ENCODE measurements at places on chromosomes 3 and 15.

- DNase-seq: peak; percentile 97
Observed at GRCh38 chr15:23690450-23690852, 3.3 kb upstream of the NDN start.

GRCh38 chr3:163011596-163011995 is 1515.0 kb downstream of the OTOL1 start:
- DNase-seq: no peak

GRCh38 chr3:153137626-153138025 is 24.4 kb upstream of the RAP2B start:
- no peak for DNase-seq

GRCh38 chr3:100084100-100084806 is 30.0 kb downstream of the FILIP1L start:
- DNase-seq: no peak

DNA sequence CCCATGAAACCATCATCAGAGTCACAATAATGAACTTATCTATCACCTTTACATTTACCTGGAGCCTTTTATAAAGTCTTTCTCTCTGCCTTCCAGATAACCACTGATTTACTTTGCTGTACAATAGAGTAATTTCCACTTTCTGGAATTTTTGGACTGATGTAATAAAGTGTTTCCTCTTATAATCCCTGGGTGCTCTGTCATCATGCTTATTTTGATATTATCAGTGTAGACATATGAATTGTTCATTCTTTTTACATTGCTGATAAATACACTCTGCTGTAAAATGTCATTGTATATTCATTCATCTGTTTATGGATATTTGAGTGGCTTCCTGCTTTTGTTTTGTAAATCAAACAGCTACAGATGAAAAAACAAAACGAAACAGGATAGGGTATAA is 27.0 kb upstream of the IREB2 start:
- no peak for DNase-seq

DNA sequence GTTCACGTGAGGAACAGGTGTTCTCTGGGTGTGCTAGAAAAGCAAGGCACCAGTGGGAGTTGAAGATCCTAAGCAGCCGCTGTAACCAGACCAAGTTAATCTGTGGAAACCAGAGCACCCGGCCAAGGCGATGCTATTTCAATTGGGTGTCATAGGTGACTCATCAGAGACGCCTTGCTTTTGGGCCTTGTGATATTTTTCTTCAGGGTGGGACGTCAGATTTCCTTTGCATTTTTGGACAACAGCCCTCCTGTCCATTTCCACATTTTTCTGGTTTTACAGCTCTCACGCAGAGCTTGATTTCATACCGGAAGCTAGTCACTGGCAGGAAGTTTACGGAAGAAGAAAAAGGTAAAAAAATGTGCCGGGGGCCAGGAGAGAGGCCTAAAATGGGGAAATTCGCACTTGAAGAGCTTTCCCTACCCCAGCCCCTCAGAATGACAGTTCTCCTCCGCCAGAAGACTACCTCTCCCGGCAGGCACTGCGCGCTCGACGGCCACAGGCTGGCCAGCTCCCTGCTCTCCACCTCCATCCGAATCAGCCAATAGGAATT is 471 bp upstream of the KBTBD8 start:
- DNase-seq: no peak

DNA sequence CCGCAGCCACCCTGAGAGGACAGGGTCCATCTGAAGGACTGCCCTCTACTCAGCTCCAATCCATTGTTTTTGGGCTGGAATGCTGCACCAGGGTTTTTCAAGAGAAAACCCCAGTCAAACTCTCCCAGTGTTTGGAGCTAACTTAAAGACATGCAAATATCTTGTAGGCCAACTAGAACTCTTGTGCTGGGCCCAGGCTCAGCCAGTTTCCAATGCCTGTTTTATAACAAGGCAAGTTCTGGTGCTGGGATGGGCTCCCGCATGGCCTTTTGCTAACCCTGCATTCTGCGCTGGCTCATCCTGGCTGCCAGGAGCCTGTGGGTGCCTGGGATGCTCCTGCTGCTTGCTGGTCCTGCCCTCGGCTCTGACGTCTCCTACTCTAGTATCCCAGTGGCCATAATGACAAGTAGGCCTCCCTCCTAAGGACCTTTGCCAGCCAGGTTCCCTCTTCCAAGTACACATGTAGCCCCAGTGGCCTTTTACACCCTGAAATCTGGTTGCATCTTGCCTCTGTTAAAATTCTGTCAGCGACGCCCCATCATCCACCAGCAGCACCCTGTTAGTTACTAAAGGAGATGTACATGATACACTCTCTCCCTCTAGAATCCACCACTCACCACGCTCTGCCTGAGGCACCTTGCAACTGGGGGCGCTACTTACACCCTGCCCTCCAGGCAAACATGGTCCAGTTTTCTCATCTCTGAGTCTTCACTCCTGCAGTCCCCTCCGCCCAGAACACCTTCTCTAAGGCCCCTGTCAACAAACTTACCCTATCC is 30.5 kb upstream of the RAB6B start:
- no peak for DNase-seq

- no peak for DNase-seq
Observed at GRCh38 chr3:173933113-173933512, 535.6 kb downstream of the NLGN1 start.

GRCh38 chr3:31252216-31253185 is 280.2 kb upstream of the STT3B start:
- no peak for DNase-seq

- DNase-seq: no peak
Observed at GRCh38 chr3:157508461-157508860, 5.2 kb upstream of the VEPH1 start.

GRCh38 chr3:134824791-134825190 is 29.7 kb downstream of the EPHB1 start:
- DNase-seq: no peak

DNA sequence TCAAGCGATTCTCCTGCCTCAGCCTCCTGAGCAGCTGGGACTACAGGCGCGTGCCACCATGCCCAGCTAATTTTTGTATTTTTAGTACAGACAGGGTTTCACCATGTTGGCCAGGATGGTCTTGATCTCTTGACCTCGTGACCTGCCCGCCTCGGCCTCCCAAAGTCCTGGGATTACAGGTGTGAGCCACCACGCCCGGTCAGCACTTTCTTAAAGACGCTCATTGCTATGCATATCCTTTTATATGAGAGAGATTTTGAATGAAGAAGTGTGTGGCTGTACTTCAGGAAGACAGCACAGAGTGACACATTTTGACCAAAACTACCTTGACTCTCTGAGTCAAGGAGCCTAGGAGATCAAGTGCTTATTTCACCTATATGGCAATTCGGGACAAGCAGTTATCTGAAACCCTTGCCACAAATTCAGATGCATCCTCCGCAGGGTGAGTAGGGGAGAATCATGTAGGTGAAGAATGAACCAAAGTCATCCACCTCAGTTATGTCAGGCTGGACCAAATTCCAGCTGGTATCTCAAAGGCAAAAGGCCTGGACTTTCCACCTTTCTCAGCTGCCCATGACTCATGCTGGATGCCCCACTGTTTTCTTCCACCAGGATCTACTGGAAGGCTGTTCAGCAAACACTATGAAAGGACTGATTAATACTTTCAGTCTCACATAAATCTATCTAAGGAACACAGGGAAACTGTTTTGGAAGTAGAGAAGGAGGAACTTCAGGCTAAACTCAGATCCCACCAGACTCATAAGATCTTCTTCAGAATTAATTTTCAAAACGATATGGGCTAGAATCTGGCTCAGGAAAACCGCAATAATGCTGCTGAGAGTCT is 31.9 kb downstream of the SUSD5 start:
- no peak for DNase-seq

DNA sequence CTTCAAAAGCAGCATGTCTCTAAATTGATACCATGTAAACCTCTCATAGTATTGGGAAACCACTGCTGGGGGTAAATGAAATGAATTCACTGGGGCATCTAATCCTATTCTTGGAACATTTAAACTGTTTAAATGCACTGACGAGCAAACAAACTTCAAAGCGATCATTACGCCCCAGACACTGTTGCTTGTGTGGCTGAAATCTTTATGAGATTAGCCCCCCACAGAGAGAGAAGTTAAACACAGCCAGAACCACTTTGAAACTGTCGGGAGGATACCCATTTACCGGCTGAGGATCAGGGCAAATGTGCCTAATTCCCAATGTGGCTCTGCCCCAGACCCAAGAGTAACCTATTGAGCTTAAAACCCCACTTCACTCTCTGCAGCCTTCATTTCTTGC is 308.4 kb upstream of the CDIN1 start:
- no peak for DNase-seq

DNA sequence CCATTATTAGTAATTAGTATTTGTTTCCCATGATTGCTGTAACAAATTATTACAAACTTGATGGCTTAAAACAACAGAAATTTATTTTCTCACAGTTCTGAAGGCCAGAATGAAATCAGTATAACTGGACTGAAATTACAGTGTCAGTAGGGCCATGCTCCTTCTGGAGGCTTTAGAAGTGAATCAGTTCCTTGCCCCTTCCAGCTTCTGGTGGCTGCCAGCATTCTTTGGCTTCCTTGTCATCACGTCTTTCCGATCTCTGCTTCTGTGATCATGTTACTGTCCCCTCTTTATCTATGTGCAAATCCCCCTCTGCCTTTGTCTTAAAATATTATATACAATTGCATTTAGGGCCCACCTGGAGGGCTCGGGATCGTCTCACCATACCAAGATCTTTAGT is 92.0 kb downstream of the FOXB1 start:
- no peak for DNase-seq

DNA sequence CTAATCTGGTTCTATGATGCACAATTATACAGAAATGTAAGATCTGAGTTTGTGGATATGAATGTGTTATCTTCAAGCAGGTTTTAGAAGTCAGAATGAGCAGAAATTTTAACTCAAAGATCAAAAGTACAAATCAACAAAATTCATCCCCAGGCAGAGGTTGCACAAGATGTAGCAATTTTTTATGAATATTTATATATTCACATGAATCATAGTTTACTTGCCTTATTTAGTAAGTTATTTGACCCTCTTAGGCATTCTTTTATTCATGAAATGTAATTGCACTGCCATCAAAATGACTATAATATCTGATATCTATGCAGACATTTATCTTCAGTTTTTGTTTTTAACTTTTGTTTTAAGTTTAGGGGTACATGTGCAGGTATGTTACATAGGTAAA is 103.1 kb upstream of the DAZL start:
- no peak for DNase-seq

DNA sequence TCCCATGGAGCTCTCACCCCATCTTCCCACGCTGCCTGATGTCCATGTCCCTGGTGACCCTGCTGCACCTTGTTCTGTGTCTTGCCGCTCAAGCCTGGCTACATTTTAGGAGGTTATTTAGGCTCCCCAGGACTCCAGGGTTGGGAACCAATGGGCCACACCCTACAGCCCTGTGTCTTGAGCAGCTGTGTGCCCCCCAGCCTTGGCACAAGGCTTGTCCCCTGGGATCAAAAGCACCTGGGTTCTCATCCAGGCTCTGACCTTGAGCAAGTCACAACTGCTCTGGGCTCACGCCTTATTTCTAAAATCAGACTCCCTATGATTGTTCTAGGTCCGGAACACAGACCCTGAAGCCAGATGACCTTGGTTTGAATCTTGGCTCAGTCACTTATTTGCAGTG is 14.1 kb downstream of the SPSB4 start:
- no peak for DNase-seq

All from umbilical cord (tissue), 2 donors.